ENCODE measurements at places on chromosomes 5 and 9. TPM values are rescaled to one million over a fixed set of nuclear protein-coding genes. Genes with fewer than 3 reads are reported as not detected.

Gene LCN9
- polyA plus RNA-seq: not detected

Gene ATOX1
- 60.5 TPM for polyA plus RNA-seq

- no peak for DNase-seq
These were observed 17.8 kb upstream of the SLCO4C1 start for GRCh38 chr5:102313912-102314311.

DNA sequence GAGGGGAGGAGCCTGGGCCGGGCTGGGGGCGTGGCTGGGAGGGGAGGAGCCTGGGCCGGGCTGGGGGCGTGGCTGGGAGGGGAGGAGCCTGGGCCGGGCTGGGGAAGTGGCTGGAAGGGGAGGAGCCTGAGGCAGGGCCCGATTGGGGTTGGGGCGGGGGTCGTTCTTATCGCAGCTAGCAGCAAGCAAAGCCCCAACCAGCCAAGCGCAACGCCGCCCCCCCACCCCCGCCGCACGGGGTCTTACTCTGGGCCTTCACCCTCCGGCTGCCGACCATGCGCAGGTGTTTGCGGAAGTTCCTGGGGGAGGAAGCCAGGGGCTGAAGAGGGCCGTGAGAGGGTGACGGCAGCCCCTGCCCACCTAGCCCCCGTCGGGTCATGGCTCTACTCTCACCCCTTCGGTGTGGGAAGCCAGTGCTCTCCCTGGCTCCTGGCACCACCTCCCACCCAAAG is 5.0 kb downstream of the NSMF start:
- DNase-seq: peak; percentile 81

GRCh38 chr5:10695759-10696543 is 65.1 kb downstream of the DAP start:
- no peak for DNase-seq

- DNase-seq: no peak
These were observed 132.7 kb downstream of the MPDZ start for GRCh38 chr9:13146840-13147239.

GRCh38 chr5:124742983-124743601 is 3.3 kb downstream of the ZNF608 start:
- DNase-seq: peak; percentile 25

DNA sequence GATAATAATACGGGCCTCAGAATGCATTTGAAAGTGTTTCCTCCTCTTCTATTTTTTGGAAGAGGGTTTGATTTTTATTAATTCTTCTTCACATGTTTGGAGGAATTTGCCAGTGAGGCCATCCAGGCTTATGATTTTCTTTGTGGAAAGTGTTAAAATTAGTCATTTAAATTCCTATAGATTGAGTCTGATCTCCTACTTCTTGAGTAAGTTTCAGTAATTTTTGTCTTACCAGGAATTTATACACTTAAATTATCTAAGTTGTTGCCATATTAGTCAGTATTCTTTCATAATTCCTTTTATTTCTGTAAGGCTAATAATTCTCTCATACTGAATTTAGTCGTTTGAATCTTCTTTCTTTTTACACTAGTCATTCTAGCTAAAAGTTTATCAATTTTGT is 25.2 kb upstream of the HAPLN1 start:
- DNase-seq: no peak

- DNase-seq: no peak
These were observed at the start of gene GABBR2 for GRCh38 chr9:98708933-98709911. Gene GABBR2, minus strand, starts transcription at chr9:98708935. Its CDS starts 198 bp downstream, at chr9:98708737.

- DNase-seq: no peak
These were observed 744 bp downstream of the TARS1 start for GRCh38 chr5:33441241-33442177.

DNA sequence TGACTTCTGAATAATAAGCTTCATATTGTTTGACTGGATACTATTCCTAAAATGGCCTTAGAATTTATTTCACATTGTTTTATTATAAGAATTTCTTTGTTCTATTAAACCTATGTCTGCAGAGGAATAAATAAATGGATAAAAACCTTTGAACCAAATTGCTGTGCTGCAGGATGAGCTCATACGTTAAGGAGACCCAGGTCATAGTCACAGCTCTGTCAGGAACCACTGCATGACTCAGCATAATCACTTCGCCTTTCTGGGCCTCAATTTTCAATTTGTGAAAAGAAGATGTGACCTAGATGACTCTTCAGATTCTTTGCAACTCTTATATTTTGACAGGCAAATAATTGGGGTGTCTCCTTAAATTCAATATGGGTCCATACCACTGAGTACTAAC is 36.7 kb upstream of the HMHB1 start:
- DNase-seq: no peak

DNA sequence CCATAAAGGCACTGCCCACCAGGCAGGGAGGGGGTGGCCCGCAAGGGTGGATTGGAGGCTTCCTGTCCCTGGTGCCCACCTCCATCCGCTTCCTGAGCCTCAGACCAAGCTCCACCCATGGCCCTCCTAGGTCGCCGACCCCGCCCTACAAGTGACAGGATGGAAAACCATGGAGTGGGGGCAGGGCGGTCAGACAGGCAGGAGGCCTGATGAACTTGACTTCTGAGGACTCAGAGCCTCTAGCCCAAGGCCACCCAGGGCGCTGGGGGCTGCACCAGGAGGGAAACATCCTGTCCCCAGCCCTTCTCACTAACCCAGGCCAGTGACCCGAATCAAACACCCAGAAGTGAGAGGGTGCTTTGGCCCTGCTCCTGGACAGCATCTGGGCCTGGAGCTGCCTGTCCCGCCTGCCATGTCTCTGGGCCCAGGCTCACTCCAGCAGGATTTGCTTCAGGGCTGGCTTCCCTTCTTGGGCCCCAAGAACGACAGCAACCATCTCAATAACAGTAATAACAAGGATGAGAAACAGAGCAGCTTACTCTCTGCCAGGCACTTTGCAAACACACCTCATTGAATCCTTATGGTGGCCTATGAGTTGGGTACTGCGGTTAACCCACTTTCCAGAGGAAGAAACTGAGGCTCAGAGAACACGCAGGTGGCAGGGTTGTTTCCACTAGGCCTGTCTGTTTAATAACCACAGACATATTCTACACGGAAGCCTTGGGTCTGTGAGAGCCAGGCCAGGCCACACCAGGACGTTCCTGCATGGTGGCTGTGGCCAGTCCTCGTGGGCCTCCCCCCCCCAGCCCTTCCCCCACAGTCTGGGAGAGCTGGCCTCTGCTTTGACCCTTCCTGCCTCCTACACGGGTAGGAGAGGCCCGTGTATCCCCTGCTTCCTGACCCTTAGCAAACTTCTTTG is 4.4 kb upstream of the ST6GALNAC6 start:
- DNase-seq: peak; percentile 68

DNA sequence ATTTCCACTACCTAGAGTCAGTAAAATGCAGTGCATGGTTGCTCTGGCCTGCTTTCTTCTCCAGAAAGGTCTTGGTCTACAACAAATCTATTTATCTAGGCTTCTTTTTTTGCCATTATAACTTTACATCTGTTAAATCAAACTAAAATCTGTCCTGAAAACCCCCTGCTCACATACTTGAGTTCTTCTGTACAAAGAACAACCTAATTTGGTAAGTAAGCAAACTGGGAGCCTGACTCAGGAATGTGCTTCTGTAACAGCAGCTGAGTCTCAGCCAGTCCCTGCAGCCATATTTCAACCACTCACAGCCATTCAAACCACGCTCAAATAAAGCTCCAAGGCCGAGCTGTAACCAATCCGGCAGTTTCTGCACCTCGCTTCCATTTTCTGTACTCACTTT is 95.8 kb downstream of the PLPP1 start:
- no peak for DNase-seq

DNA sequence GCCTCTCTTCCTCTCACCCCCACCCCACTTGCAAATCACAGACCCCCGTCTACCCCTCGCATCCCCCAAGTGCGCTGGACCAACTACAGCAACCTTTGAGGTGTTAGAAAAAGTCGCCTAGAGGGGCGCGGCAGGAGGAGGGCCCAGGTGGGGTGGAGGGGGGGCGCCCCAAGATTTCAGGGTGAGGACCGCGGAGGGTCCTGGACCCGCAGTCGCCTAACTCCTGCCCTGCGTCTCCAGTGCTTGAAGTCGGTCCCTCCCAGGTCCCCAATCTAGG is 379 bp upstream of the EGFLAM start:
- no peak for DNase-seq

GRCh38 chr9:130343445-130343918 is 77.9 kb downstream of the HMCN2 start:
- peak; percentile 58 for DNase-seq

DNA sequence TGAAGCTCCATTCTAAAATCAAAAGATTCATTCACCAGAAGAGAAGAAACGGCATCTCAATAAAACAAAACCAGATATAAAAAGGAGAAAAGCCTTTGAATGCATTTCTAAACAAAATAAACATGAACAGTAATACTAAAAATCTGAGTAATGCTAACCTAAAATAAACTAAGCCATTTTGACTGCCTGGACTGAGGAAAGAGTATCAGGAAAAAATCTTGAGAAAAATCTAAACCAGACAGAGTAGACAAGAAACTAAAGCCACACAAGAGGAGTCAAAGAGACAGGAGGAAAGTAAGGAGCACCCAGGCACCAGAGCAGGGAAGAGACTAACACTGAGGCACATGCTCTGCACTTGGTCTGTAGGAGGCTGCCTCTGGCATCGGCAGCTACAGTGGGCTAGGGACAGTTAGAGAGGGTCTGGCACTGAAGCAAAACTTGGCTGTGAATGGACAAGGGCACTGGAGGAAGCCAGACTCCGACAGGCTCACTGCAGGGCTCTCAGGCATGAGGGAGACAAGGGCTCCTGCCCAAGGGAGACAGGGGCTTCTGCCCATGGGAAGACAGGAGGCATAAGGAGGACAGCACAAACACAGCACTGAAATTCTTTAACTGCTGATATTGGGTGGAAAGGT is 50.2 kb downstream of the DROSHA start:
- DNase-seq: no peak

Measured in psoas muscle (tissue), 8 donors.